ENCODE measurements at places on chromosomes 1 and 21.

GRCh38 chr1:154607609-154608396, at the start of gene ADAR:
Gene ADAR, minus strand, starts transcription at chr1:154608186. Its CDS starts 180 bp downstream, at chr1:154608006.
- peak; percentile 85 for DNase-seq

GRCh38 chr1:4355839-4356238, 298.6 kb upstream of the AJAP1 start:
- DNase-seq, result no peak

- DNase-seq, result no peak
Measured at GRCh38 chr1:56430141-56430839, 149.1 kb downstream of the PLPP3 start.

GRCh38 chr1:26780344-26780957, 7.3 kb upstream of the PIGV start:
- DNase-seq, result no peak

DNA sequence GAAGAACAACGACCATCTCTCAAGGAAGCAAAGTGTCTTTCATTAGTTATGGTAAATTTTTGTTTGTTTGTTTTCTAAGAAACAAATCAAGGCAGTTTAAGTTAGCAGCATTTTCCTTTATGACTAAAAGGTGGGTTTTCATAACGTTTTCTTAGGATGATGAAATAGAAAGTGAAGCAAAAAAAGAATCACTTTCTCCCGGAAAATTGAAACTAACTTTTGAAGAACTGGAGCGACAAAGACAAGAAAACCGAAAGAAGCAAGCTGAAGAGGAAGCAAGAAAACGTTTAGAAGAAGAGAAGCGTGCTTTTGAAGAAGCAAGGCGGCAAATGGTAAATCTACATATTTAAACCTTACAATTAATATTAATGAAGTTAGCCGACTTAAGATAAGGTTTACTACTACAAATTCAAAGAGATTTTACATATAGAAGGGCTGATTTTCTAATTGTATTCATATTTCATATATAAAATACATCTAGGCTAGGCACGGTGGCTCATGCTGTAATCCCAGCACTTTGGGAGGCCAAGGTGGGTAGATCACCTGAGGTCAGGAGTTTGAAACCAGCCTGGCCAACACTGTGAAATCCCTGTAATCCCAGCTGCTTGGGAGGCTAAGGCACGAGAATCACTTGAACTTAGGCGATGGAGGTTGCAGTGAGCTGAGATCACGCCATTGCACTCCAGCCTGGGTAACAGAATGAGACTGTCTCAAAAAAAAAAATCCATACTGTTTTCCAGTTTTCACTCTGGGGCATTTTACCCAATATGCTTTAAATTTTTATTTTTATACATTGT, 38.3 kb downstream of the NEXN start:
- no peak for DNase-seq

DNA sequence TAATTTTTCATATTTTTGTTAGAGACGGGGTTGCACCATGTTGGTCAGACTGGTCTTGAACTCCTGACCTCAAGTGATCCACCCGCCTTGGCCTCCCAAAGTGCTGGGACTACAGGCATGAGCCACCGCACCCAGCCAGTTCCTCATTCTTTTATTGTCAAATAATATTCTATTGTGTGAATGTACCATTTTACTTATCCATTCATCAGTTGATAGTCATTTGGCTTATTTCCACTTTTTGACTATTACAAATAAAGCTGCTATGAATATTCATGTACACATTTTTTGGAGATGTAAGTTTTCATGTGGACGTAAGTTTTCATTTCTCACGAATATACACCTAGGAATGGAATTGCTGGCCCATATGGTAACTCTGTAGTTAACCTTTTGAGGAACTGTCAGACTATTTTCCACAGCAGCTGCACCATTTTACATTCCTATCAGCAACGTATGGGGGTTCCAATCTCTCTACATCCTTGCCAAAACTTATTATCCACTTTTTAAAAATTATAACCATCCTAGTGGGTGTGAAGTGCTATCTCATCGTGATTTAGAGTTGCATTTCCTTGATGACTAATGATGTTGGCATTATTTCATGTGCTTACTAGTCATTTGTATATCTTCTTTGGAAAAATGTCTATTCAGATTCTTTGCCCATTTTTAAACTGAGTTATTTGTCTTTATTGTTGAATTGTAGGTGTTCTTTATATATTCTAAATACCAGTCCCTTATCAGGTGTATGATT, 12.7 kb downstream of the PACC1 start:
- peak; percentile 9 for DNase-seq

- DNase-seq, result peak; percentile 96
Measured at GRCh38 chr1:201637282-201638079, 98.6 kb downstream of the NAV1 start.

- DNase-seq, result no peak
Measured at GRCh38 chr1:26993237-26994019, at the start of gene TRNP1. Gene TRNP1, plus strand, starts transcription at chr1:26993692. Its CDS starts 95 bp downstream, at chr1:26993787.
